ENCODE measurements at places on chromosomes 12 and 14. TPM values are rescaled to one million over a fixed set of nuclear protein-coding genes. Genes with fewer than 3 reads are reported as not detected.

Gene P3H3
- 3.1 TPM for total RNA-seq

Gene SYCP3
- not detected for total RNA-seq

Gene GLI1
- total RNA-seq, result 1.9 TPM

Gene STYK1
- not detected for total RNA-seq

Gene CACNA2D4
- 0.22 TPM for total RNA-seq

Gene HOXC12
- not detected for total RNA-seq

Gene GSC
- total RNA-seq, result not detected

Gene RFX4
- total RNA-seq, result not detected

Gene SLC25A21
- 9.2 TPM for total RNA-seq

DNA sequence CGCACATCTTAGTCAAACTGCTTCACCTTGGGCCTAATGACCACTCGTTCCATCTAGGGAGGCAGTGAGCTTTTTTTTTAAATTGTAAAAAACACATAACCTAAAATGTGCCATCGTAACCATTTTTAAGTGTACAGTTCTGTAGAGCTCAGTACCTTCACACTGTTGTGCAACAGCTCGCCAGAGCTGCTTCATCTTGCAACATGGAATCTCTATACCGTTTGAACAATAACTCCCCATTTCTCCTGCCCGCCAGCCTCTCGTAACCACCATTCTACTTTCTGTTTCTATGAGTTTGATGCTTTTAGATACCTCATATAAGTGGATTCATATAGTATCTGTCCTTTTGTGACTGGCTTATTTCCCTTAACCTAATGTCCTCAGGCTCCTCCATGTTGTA lies 196.2 kb downstream of the CHST11 start:
- no peak for DNase-seq

DNA sequence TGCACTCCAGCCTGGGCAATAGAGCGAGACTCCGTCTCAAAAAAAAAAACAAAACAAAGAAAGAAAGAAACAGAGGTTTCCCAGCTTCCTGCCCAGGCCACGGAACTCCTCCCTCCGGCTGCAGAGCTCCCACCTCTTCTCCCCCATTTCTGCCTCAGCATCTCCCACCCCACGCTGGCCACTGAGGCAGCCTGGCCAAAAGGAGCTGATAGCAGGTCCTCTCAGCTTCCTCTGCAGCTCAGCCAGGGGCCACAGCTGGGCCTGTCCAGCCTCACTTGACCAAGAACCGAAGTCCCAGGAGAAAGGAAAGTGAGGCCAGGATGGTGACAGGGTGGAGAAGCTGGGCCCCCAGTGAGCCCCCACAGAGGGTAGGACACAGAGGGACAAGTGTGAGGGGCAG lies 33.4 kb upstream of the CD9 start:
- DNase-seq, result no peak

GRCh38 chr14:31075144-31075543 lies 49.0 kb upstream of the STRN3 start:
- DNase-seq, result no peak

DNA sequence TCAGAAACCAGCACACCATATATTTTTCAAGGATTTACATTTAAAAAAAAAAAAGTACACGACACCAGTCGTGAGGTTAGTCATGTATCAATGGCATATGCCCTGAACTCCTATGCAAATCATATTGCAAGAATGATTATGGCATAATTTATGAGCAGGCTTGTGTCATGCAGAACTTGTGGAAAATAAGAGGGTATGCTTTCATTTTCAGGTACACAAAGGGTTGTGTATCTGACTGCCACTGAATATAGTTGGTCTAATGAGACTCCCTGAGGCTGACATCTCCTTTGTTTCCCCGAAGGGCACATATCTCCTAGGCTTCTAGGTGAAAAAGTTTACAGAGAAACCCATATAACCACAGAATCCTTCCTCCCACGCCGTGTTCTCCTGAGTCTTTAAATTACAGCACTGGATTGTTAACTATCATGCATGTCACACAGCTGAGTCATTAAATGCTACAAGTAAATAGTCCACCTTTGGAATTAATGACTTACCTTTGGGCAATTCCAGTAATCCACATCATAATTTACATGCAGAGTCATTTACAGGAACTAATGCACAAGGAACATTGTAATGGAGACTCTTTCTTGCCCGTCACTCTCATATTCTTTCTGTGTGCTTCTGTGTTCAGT lies 356.7 kb upstream of the DIO2 start:
- no peak for DNase-seq

DNA sequence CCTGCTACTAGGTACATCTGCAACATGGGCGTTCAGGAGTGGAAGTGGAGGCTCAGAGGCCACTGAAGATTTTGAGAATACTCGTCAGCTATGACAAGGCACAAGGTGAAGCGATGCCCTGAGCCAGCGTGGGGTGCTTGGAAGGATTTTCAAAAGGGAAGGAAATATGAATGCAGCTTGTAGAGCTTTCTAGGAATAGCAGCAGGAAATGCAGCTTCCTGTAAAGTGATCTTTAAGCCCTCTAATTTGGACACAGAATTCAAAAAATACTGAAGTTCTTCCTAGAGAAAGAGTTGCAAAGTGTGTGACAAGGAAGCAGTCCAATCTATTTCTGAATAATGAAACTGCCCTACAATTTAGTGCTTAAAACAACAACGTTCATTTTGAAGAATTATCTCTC lies 13.2 kb upstream of the C1S start:
- DNase-seq, result no peak

- DNase-seq, result peak; percentile 71
These were observed 11.8 kb upstream of the DERA start for GRCh38 chr12:15899282-15899870.

DNA sequence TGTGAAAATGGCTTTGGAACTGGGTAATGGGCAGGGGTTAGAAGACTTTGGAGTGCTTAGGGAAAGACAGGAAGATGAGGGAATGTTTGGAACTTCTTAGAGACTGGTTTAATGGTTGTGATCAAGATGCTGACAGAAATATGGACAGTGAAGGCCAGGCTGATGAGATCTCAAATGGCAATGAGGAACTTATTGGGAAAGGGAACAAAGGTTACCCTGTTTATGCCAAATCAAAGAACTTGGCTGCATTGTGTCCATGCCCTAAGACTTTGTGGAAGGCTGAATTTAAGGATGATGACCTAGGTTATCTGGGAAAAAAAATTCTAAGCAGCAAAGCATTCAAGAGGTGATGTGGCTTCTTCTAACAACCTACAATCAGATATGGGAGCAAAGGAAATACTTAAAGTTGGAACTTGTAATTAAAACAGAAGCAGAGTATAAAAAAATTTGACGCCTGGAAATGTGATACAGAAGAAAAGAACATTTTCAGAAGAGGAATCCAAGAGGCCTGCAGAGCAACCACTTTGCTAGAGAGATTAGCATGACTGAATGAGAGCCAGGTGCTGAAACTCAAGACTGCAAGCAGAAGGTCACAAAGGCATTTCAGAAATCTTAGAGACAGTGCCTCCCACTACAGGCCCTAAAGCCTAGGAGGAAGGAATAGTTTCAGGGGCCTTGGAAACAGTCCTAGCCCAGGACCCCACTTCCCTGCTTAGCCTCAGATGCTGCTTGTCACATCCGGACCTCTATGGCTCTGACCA lies 65.6 kb upstream of the FLRT2 start:
- DNase-seq, result no peak

- no peak for DNase-seq
These were observed 1.5 kb downstream of the TTC6 start for GRCh38 chr14:37596790-37597472.

GRCh38 chr12:105024928-105025327 lies 38.8 kb downstream of the NOPCHAP1 start:
- no peak for DNase-seq

- no peak for DNase-seq
These were observed 23.7 kb downstream of the VTI1B start for GRCh38 chr14:67650694-67651093.
